ENCODE measurements at places on chromosomes 6 and 20.

- DNase-seq: no peak
Observed at GRCh38 chr6:6752129-6752528, 163.6 kb downstream of the LY86 start.

- peak; percentile 37 for DNase-seq
Observed at GRCh38 chr6:15399641-15400470, 154.0 kb downstream of the JARID2 start.

DNA sequence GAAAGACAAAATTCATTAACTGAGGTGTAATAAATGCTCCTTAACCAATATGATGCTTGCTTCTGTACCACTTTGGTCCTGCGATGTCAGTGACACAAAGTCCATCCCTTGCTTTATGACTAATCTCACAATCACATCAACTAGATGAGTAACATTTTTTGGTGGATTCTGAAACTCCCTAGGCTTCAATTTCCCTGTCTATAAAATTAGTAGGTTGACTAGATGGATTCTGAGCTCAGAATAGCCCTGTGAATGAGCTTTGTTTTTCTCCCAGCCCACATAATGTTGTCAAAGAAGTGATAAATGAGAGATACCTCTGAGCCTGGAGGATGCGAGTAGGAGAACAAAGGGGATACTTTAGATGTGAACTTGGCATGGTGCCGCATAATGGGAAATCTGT, 9.1 kb downstream of the TXLNB start:
- no peak for DNase-seq

- DNase-seq: no peak
Observed at GRCh38 chr20:21096321-21097043, 9.7 kb downstream of the LINC00237 start.

- DNase-seq: no peak
Observed at GRCh38 chr6:17656092-17656491, 50.6 kb downstream of the NUP153 start.

GRCh38 chr6:116663308-116663707, 5.3 kb downstream of the ZUP1 start:
- no peak for DNase-seq

- no peak for DNase-seq
Observed at GRCh38 chr6:158016571-158017383, 35.1 kb downstream of the SYNJ2 start.

- DNase-seq: no peak
Observed at GRCh38 chr6:113102761-113103160, 754.4 kb upstream of the MARCKS start.

GRCh38 chr20:32975698-32976674, 28.2 kb downstream of the SUN5 start:
- DNase-seq: no peak

GRCh38 chr6:77371748-77372147, 91.5 kb downstream of the HTR1B start:
- DNase-seq: no peak

- no peak for DNase-seq
Observed at GRCh38 chr20:63178446-63178820, 37.5 kb downstream of the YTHDF1 start.

- DNase-seq: peak; percentile 9
Observed at GRCh38 chr6:157461000-157461915, 80.3 kb downstream of the ZDHHC14 start.

DNA sequence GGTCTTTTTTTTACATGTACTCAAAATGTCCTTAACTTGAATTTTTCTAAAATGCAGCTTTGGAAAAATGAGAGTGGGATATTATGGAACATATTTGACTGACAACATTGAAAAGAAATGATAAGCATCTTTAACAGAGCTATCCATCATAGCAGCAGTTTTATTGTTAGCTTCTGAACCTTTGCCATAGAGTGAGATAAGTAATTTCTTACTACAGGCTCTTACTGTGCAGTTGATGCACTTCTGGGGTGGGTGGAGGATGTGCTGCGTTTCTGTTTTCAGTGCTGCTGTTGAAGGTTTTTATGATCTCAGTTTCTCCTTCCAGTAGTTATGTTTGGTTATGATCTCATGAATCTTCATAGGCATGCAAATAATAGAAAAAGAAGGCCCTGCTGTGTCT, 267.0 kb downstream of the TMEM242 start:
- no peak for DNase-seq

GRCh38 chr6:4274382-4275082, 139.2 kb upstream of the ECI2 start:
- peak; percentile 53 for DNase-seq

DNA sequence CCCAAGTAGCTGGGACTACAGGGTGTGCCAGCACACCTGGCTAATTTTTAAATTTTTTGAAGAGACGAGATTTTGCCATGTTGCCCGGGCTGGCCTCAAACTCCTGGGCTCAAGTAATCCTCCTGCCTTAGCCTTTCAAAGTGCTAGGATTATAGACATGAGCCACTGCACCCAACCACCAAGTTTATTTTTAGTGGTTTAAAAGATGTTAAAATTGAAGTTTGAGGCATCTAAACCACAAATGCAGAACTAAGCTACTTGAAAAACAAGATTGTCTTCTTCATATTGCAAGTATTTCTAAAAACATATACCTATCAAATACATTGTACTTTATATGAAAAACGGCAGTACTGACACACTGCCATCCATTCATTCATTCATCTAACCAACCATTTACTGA, 31.6 kb downstream of the WASF1 start:
- no peak for DNase-seq

GRCh38 chr6:62808565-62809293, 402.5 kb upstream of the FKBP1C start:
- no peak for DNase-seq

- no peak for DNase-seq
Observed at GRCh38 chr6:43790031-43790430, 20.0 kb downstream of the VEGFA start.

- DNase-seq: no peak
Observed at GRCh38 chr6:69489970-69490369, 306.8 kb downstream of the LMBRD1 start.

GRCh38 chr6:86715676-86716075, 221.7 kb upstream of the HTR1E start:
- DNase-seq: no peak

DNA sequence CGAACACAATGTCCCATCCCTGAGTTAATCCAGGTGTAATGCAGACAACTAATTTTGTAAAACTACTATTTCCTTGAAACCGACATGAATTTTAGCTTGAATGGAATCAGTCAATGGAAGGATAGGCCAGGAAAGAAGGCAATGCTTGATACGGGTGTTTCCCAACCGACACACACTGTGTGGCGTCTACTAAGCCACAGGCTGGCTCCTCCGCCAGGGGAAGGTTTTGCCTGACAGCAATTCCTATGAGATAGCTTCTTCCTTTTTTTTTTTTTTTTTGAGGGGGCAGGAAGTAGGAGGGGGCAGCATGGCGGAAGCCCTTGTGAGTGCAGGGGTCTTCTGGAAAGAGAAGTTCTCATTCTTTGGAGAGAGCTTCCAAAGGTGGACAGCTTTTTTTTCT, 12.0 kb upstream of the LAMA4 start:
- DNase-seq: no peak

- no peak for DNase-seq
Observed at GRCh38 chr6:53066874-53067706, 1.9 kb downstream of the FBXO9 start.

- DNase-seq: no peak
Observed at GRCh38 chr6:849075-849506, 156.2 kb upstream of the EXOC2 start.

DNA sequence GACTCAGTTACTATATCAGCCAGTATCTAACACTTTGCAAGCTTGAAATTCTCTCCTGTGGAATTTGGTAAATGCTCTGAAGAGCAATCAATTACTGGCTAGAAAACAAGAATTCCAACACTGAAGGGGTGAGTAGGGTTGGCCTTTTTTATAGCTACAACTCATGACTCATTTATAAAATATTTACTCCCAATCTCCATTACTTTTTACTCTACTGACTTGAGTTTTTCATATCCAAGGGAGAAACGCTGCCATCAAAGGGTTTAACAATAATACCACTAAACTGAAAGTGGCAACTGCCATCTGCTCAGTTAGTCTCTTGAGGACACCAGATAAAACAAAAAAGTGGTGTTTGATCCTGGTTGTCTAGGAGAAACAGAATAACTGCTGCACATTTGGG, 203.1 kb downstream of the UBE3D start:
- no peak for DNase-seq

DNA sequence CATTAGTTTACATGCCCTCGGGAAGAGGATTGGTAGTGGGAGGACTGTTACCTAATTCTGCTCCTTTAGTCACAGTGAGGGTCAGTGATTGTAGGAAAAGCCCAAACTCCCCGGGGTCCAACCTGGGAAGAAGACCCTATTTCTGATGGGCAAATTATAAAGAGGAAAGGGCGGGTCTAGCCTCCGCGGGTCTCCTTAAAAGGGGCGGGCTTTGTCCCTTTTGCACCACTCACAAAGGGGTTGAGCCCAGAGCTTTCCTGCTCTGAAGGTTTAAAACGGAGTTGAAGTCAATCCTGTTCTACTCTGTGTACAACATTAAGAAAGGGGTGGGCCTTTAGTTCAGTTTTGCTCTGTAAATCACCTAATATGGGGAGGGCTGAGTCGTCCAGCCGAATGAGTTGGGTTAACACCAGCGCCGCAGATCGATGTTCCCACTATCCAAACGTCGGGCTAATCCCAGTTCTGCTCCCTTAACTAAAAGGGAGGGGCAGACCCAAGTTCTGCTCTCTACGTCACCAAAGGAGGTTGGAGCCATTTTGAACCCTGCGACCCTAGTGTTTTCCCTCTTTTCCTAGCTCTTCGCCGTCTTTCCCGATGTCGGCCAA, 920 bp upstream of the RNF5 start:
- no peak for DNase-seq

DNA sequence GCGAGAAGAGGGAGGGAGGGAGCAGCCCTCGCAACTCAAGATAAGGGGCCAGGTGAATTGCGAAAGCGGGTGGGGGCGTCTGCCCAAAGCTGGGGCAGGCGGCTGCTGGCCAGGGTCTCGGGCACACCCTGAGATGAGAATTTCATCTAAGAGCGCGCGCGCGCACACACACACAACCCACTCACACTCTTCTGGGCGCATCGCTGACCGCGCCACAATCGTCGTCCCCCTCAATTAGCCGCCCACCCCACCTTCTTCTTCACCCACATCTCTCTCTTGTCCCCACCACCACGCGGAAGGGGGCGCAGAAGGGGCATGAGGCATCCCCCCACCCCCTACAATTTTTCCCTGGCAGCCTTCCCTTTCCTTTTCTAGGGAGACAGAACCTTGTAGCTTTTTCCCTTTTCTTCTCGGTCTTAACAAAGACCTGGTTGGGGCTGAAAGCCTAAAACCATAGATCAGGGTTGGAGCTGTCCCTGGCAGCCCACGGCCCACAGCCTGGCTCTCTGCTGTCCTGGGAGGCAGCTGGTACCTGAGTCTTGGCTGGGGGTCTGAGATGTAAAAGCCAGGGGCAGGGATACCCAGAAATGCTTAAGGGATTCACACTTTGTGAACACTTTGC, 737 bp upstream of the PTPRT start:
- no peak for DNase-seq

DNA sequence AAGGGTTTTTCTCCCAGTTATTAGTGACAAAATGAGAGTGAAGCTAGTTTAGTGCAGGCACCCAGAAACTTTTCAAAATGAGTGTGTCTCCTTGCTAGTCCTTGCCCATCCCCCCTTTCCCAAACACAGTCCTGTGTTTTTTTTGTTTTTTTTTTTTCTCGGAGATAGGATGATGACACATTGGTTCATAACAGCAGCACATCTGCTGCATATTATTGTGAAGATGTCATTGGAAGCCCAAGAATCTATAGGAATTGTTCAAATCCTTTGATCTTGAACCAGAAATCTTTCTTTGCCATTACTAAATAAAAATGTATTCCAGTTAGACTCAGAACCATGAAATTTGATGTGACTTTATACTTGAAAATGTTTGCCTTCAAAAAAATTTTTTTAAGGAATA, 162.4 kb downstream of the FRK start:
- no peak for DNase-seq

DNA sequence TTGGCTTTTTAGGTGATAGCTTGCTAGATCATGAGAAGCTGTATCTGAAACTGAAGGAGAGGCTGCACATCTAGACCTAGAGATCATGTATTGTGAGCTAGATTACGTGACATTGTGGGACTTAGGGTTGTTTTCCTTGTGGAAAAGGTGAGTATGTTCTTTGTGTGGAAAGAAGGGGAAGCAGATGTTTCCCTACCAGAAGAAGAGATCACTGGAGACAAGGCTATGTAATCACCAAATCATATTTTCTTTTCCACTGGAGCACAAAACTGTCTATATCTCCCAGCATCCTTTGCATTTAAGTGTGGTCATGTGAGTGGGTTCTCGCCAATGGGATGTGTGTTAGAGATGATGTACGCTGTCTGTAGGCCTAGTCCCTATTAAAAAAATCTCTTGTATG, 7.0 kb upstream of the EPB41L2 start:
- DNase-seq: no peak

DNA sequence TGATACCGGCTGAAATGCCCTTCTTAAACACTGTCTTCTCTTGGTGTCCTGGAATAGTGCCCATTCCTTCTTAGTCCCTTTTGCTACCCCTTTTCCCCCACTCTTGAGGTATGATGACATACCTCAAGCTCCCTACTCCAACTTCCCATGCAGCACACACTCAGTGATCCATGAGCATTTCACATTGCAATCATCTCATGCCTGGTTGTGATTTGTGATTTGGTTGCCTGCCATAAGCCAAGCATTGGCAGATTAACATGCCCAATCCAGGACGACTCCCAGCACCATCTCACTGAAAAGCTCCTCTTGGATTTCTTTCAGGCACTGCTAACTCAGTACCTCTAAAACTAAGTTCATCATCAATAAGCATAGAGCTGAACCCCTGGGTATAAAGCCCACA, 14.7 kb upstream of the PTPRA start:
- no peak for DNase-seq

- peak; percentile 17 for DNase-seq
Observed at GRCh38 chr6:82298012-82298411, 50.5 kb upstream of the IBTK start.

DNA sequence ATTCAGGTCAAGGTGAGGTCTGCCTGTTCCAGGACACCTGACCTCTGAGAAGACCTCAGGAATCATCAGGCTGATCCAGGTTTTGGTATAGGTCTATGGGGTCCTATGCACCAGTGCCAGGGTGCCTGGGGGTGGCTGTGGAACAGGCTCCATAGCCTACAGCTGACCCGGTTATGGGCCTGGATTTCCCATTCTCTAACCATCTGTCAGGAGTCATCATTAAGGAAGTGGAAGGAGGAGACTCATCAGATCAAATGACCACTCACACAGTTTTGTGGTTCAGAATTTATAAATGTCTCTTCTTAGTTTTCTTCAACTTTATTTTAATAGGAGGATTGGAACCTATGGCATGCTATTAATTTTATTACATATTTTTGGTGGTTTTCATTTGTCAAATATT, 14.8 kb downstream of the PLA2G7 start:
- DNase-seq: no peak

- no peak for DNase-seq
Observed at GRCh38 chr20:59242714-59243626, 57.4 kb upstream of the EDN3 start.
